ENCODE measurements at places on chromosomes 1 and 21. TPM values are rescaled to one million over a fixed set of nuclear protein-coding genes. Genes with fewer than 3 reads are reported as not detected.

- no peak overlapping the region for H3K27ac ChIP-seq
- H3K4me1 ChIP-seq, result peaks cover 44% of the 10 kb centered on the region
- DNase-seq, result no peak
- no peak overlapping the region for H3K4me3 ChIP-seq
These were observed 11.8 kb downstream of the NFYC start for GRCh38 chr1:40703316-40703715.

DNA sequence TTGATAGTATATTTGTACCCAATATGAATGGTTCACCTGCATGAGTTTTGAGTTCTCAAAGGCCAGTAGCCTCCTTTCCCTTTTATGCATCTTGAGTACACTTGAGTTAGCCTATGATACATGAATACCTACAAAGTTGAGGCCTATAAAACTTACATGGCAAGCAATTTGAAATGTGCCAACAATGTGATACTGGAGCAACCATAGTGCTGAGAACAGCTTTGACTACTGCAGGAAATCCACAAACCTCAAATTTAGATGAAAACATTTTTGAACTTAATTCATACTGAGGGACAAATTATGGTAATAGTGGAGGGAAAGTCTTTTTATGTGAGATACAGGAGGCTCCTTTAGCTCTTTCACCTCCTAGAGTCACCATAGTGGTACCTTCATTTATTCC, 37.4 kb downstream of the LEPR start:
- no peaks in the 10 kb centered on the region for H3K27me3 ChIP-seq
- no peaks in the 10 kb centered on the region for H3K4me1 ChIP-seq
- DNase-seq, result no peak

GRCh38 chr1:236280438-236281197, 1.1 kb downstream of the ERO1B start:
- peak overlapping the region; percentile 70 for H3K4me3 ChIP-seq
- H3K27me3 ChIP-seq, result no peaks in the 10 kb centered on the region
- peak overlapping the region; percentile 80 for H3K27ac ChIP-seq
- peaks cover 16% of the 10 kb centered on the region for H3K4me1 ChIP-seq

Gene CHRM3
- 6.0 TPM for total RNA-seq

Gene PTPRF
- 176 TPM for total RNA-seq

Gene CAMK2N1
- total RNA-seq, result 43.0 TPM
